Activated CD4-positive, CD25-positive, alpha-beta regulatory T cell treated with anti-CD3 and anti-CD28 coated beads, Interleukin-2, amount 50 U/mL, for 72 hours (primary cell): ENCODE measurements at places on chromosomes 7 and 10.
A peak's percentile ranks its signal among the peaks of the same experiment; 100 is the strongest.

DNA sequence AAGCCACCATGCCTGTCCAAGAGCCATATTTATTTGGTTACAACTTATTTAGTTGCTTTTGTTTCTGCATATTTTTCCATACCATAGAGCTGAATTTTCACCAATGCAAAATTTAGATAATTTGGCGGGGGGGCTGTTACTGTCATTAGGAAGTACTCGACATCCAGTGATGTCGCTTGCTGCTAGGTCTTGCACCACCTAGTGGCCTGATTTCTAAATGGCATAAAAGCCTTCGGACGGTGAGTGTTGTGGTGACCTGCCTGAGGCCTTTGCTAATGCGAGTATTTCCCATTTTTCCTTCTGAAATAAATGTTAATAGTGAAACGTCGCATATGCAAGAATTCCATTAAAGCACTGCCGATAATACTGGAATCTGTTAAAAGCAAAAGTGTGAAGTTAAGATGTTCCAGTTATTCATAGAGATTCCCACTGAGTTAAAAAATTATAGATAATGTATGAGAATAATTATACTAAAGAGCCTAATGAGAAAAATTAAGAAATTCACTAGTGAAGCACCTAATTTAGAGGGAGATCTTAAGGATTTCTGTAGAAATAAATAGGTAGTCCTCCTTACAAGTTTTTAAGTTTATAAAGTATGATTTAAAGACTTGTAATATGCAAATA, 86.1 kb upstream of the DNAJB6 start:
- DNase-seq: peak; percentile 41

DNA sequence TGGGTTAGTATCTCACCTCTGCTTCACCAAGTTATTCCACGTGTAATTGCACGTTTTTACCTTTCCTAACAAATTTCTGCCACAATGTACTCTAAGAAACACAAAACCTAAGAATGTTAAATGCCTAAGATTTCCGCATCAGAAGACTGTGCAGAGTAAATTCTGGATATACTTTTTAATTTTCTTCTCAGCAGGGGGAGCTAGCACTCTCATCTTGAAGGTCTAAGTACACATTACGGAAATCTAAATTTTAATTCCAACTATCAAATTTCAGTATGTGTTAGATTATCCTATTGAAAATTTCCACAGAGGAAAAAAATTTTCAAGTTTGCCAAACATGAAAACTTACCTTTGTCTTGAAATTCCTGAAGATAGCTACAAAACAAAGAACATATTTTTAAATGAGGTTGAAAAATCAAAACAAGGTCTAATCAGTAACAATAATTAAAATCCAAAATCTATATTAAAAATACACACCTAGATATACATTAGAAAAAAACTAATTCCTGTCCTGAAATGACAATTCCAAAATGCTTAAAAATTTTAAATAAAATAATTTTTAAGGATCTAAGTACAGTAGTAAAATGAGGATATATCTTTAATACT, 10.5 kb downstream of the SKAP2 start:
- no peak for DNase-seq

- DNase-seq: no peak
Measured at GRCh38 chr10:123252779-123253178, 98.6 kb downstream of the BUB3 start.

- no peak for DNase-seq
Measured at GRCh38 chr10:69446650-69447151, 4.6 kb upstream of the TSPAN15 start.

GRCh38 chr7:28919510-28919909, 38.6 kb downstream of the TRIL start:
- no peak for DNase-seq

GRCh38 chr7:148507787-148508186, 82.8 kb upstream of the C7orf33 start:
- DNase-seq: no peak

DNA sequence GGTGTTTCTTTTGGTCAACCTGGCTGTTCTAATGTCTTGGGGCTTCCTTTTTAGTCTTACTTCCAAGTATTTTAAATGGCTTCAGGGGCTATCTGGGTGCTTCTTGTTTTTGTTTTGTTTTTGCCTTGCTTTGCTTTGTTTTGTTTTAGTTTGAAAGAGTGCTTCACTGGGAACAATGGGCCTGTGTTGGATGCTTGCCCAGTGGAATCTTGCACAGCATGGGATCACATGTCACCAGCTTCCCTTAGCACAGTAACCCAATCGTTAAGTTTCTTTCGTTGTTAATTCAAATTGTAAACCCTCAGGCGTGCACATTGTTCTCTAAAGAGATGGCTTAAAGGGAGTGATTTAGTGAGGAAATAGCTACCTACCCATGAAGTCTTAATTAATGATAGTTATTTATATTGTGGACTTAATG, 8.9 kb downstream of the COL17A1 start:
- no peak for DNase-seq
